Colonic mucosa (tissue), 4 donors: ENCODE measurements at places on chromosomes 4 and X. TPM values are rescaled to one million over a fixed set of nuclear protein-coding genes. Genes with fewer than 3 reads are reported as not detected.

The UGT2A2 gene
- total RNA-seq: not detected

The LIMCH1 gene
- 4.7 TPM for total RNA-seq

DNA sequence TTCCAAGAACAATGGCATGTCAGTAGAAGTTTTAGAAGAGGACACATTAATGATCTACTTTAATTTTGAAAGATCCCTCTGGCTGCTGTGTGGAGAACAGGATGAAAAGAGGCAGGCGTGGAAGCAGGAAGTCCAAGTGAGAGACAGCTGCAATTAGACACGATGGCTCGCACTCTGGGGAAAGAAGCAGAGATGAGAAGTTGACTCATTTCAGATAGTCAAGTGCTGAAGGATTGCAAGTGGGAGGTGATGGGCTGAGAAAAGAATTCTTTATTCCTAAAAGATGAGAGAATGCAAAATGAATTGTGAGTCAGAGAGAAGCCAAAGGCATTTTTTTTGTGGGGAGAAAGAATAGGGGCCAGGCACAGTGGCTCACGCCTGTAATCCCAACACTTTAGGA lies 16.5 kb downstream of the RXFP1 start:
- DNase-seq: no peak

- no peak for DNase-seq
These were observed 43.7 kb downstream of the SMAD1 start for GRCh38 chr4:145525291-145525740.

DNA sequence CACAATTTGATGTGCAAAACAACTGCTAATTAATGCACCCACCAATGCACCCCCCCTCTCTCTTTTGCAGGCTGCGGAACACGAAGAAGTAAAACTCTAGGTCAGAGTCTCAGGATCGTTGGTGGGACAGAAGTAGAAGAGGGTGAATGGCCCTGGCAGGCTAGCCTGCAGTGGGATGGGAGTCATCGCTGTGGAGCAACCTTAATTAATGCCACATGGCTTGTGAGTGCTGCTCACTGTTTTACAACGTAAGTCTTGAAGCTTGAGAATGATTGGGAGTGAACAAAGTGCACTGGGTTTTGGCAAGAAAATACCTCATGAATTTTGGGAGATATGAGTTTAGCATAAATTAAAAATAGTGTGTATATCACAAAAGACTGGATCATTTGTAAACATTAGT lies 28.9 kb downstream of the TMPRSS11E start:
- no peak for DNase-seq

DNA sequence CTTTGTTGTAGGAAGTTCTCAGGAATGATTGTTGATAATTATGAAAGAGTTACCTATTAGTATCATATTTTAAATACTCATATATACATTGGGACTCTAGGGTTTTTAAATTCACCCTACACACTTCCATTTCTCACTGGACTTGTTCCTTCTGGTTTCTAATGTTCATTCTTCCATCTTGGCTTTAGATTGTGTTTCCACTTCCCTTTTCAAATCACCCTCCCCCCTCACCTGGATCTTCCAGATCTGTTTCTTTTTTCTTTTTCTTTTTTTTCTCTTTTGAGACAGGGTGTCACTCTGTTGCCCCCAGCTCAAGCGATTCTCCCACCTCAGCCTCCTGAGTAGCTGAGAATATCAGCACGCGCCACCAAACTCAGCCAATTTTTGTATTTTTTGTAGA lies 6.7 kb upstream of the KIT start:
- DNase-seq: no peak

- no peak for DNase-seq
These were observed 770.3 kb downstream of the NLGN4X start for GRCh38 chrX:5458300-5458842.

GRCh38 chr4:113113151-113113550 lies 63.7 kb downstream of the ANK2 start:
- DNase-seq: no peak

- no peak for DNase-seq
These were observed 78.7 kb upstream of the ZNF518B start for GRCh38 chr4:10535912-10536311.

DNA sequence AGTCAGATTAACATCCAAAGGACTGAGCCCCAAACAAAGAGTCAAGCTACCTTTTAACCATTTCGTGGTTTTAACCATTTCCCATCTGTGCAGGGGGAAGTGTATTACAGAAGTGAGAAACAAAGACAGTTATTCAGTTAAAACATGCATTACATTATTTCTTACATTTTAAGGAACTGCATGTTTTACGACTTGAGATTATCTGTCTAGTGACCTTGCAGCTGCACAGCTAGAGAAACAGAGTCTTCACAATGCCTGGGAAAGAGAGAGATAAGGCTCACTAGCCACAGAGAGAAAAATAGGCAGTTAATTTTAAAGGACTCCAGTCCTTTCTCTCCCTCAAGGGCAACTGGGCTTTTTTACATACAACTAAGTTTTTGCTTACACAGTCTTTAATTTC lies 48.7 kb upstream of the KLHL4 start:
- no peak for DNase-seq

GRCh38 chr4:68347845-68348244 lies 2.0 kb downstream of the YTHDC1 start:
- no peak for DNase-seq

- DNase-seq: no peak
These were observed 166.2 kb downstream of the WDFY3 start for GRCh38 chr4:84800256-84800655.

GRCh38 chrX:75642811-75643361 lies 120.0 kb upstream of the ZDHHC15 start:
- no peak for DNase-seq

GRCh38 chrX:47579537-47579936 lies 2.7 kb upstream of the TIMP1 start:
- DNase-seq: no peak

DNA sequence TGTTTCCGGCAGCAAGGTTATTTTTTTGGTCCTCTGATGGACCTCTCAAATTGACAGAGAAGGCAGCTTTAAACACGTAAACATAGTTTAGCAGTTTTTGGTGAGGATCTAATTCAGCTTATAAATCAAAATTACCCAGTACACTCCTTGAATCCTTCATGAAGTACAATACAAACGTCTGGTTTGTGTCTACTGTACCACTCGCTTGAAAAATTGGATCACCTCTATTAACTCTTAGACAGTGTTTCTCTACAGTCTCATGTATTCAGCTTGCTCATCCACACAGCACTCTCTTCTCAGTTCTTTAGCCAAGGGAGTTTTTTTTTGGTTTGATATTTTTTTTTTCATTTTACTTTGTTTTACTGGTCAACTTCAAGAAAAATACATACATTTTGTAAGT lies 113.5 kb downstream of the RNF150 start:
- DNase-seq: no peak
